ENCODE measurements at places on chromosomes 4 and X.
A peak's percentile ranks its signal among the peaks of the same experiment; 100 is the strongest.

DNA sequence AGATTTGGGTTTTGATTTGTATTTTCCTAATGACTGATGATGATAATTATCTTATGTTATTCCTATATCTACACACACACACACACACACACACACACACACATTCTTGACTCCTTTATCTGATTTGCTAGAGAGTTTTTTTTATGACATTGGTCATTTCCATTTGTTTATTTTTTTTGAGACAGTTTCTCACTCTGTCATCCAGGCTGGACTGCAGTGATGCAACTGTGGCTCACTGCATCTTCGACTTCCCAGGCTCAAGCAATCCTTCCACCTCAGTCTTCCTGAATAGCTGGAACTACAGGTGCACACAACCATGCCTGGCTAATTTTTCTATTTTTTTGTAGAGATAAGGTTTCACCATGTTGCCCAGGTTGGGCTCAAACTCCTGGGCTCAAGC, 6.7 kb downstream of the ZNF81 start:
- DNase-seq, result no peak

DNA sequence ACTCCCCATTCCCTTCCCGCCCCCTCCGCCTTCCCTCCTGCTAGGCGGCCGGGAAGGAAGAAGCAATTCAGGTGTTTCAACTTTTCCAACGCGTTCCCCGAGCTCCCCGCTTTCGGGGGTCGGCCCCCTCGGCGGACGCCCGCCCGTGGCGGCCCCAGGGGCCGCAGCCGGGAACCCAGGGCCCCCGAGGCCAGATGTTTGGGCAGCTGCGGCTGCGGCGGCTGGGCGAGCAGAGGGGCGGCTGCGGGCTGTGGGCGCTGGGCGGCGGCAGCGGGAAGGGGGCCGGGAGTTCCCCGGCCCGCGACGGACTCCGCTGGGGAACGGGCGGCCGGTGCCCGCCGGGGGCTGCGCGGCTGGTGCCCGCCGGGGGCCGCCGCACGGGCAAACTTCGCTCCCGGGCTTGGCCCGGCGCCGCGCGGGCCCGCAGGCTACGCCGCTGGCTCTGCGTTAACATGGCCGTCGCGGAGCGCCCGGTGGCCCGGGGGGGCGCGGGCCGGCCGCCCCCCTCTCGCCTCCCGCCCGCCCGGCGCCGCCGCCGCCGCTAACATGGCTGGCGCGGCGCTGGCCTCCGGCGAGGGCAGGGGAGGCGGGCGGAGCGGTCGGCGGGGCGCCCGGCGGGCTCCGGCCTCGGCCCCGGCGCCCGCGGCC, 510 bp downstream of the HMGB3 start:
- DNase-seq, result peak; percentile 54

GRCh38 chr4:168710353-168710946, 213.6 kb downstream of the PALLD start:
- DNase-seq, result peak; percentile 56

DNA sequence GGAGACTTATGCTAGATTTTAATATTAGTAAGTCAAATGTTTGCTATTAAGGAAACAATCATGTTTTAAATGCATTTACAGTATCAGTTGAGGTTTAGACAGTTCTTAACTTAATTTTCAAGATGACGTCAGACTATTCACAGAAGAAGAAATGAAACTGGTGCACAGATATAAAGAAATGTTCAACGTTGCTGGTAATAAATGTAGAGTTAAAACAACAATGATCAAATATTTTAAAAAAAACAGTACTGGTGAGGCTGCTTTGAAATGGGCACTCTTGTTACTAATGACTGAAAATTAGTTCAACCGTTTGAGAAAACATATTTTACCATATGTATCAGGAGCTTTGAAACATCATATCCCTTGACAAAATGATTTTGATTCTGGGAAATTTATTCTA, 44.2 kb downstream of the ABHD18 start:
- no peak for DNase-seq

DNA sequence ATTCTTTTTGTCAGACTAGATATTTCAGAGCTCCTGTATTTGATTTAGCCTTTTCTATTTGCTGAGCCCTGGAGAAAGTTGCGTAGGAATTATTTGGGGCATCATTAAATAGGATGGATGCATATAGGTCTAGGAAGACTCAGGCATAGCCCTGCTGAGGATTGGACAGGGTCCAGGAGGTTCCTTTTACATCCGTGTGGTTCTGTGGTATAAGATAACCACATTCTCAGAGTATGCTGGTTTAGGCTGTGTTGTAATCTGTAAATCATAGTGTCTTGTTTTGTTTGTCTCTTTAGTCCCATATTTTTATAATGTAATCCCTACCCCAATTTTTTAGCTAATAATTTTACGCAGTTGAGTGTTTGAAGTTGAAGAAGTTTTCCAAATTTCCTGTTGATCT, 513.7 kb downstream of the RPA4 start:
- DNase-seq, result no peak

DNA sequence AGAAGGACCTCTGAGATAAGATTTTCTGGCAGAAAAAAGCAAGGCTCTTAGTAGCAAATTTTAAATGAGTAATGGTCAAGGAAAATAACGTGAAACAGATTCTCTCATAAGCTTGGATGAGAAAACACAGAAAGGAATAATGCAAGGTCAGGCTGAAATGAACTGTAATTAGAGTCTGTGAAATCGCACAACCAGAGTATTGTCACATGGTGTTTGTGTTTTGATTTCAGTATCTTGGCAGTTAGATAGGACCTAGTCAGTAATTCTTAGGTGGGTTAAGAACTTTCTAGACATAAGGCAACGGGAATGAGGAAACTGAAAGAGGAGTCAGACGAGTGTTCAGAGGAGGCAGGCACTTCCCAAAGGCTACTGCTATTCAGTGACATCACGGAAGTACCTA, 34.6 kb downstream of the LIMCH1 start:
- no peak for DNase-seq

DNA sequence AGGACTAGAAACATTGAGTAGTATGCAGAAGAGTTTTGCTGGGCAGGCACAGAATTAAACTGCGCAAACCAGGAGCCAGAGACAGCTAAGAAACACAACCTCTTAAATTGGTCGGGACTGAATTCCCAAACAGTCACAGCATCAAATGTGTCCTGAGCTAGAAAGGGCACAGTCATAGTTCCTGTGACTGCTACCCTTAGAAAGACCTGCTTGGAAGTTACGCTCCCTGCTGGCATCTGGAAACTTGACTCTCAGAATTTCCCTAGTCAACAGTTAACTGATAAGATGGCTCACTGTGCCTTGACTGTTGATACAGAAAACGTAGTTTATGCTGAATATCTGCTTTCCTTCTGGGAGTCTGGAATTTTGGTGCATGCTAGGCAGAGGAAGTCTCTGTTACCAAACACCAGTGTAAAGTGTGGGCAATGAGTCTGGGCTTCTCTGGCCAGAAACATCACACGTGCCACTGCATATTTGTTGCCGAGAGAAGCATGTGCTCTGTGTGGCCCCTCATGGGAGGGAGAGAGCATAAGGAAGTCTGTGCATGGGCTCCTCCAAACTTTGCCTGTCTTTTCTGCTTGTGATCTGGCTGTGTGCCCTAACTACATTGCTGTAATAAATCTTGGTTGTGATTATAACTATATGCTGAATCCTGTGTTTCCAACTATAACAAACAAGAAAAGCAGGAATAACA, 11.6 kb upstream of the EOLA2 start:
- no peak for DNase-seq

DNA sequence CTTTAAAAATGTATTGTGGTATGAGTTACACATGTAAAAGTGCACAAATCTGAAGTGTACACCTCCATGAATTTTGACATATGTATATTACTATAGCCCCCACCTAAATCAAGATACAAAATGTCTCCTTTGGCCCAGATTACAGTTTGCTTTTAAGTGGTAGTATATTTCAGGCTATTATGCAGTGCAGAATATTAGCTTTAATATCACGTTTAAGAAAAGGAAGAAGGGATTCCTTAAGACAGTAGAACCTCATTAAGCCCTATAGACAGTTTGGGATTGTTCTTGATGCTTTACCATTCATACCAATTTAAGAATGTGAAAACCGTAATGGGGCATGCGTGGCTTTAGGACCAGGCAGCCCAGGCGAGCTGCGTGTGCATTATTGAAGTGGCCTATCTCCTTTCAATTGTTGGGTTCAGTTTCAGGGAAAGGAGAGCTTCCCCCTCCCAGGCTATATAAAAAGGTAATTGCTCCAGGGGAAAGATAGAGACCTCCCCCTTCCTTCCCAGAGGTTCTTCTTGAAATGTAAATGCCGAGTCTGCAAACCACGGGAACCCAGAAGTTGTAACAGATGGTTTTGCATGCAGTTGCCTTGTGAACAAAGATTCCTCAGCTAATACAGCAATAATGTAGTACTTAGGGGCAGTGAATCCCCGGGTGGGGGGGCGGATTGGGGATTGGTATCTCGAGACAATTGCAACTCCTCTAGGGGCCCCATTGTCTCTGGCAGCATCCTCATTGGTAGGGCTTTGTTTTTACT, 106.1 kb downstream of the UCHL1 start:
- peak; percentile 56 for DNase-seq

DNA sequence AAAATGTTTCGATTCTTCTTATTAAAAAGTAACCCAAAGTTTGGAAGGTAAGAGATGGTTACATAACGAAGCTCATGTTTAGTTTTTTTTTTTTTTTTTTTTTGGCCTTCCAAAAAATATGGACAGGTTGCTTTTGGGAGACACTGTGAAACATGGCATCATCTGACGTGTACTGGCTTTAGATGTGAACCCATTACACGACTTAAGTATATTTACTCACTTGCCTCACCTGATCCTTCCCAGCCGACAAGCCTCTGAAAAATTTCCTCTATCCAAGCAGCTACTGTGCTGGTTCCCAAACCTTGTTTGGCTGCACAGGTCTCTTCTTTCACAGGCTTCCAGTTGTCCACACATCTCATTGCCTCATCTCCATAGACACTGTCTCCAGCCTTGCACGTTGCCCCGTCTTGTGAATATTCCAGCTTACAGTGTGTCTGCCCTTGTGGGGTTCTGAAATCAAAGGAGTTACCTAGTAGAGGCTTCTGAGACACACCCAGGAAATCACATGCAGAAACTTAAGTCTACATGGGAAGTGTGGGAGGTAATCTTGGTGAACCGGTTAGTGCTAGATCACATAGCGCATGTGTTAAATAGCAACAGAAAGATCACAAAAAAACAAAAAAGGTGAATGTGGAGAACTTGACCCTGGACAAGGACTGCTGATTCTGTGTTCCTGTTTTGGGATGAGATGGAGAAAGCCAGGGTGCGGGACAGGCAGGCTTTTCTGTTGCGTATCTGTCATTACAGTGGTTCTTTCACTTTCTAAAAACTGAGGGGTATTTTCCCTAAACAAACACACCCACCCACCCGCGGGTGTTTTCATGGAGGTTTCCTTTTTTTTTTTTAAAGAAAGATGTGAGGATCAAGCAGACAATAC, 328.6 kb downstream of the ARHGAP10 start:
- no peak for DNase-seq

DNA sequence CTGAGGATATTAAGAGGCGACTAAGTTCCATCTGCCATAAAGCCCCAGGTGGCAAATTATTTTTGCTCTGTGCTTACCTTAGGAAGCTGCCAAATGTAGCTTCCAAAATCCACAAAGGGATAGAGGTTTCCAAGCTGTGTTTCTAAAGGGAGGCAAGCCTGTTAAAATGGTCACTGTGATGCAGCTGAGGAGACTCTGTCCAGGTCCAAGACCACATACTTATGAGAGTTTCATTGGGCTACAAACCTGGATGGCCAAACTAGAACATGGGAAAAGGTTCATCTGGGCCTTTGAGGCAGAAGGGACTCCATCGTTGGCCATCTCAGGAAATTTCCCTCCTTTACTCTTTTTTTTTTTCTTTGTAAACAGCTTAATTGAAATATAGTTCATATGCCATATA, 306.9 kb upstream of the FGF13 start:
- DNase-seq, result no peak

DNA sequence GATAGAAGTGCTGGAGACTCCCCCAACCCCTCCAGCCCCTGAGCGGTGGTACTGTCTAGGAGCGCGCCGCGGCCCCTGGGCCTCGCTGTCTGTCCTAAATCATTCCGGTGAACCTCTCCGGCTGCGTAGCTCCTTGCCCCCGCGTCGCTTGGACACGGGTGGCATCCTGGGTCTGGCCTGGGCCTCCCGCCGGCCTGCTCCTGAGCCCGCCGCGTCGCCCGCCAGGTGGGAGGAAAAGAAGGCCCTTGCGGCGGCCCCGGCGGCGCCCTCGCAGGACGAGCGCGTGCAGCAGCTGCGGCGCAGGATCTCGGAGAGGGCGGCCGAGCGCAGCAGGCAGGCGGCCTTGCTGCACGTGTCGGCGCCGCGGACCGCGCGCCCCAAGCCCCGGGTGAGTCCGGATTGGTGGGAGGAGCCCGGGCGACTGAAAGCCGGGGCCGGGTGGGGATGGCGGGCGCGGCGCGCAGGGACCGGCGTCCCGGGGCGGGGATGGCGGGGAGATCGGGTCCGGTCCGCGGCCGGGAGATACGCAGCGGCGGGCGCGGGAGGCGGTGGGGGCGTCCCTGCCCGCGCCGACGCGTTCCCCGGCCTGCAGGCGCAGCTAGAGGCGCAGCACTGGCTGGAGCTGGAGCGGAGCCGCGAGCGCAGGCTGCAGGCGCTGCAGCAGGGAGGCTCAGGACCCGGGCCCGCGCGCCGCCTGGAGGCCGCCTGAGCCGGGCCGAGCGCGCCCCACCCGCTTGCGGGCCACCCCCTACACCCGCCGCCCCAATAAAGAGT, 6.5 kb upstream of the RNF4 start:
- DNase-seq, result peak; percentile 83

- DNase-seq, result no peak
Measured at GRCh38 chr4:66328803-66329574, 658.7 kb upstream of the EPHA5 start.

DNA sequence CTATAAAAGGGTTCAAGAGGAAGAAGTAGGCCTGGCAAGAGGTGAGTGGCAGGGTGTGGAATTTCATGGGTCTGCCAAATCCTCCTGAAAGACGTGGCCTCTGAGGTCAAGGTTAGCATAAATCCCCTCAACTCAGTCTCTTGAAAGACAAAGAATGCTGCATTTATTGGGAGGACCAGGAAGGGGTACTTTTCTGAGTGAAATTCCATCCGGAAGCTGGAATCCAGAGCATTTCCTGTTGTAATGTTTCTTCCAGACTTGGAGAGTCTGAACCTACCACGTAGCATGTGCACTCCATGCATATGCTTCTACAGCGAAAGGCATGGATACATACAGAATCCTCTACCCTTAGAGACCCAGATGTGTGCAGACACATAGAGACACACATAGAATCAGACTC, 13.4 kb upstream of the FGD1 start:
- DNase-seq, result no peak

DNA sequence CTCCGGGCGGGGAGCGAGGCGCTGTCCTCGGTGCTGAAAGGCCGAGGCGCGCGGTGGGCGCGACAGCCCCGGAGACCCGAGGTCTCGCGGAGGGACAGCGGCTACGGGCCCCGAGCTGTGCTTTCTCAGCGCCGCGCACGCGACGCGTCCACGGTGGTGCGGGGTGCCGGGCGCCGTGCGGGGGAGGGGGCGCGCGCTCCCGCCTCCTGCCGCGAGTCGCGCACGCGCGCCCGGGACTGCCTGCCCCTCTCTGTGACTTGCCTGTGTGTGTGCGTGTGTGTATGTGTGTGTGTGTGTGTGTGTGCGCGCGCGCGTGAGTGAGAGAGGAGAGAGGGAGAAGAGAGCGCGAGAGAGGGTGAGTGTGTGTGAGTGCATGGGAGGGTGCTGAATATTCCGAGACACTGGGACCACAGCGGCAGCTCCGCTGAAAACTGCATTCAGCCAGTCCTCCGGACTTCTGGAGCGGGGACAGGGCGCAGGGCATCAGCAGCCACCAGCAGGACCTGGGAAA, at the start of gene GRIA2:
GRIA2 (plus strand) TSS at position 358 of the 511 bp plus-strand sequence. CDS start 315 bp downstream, outside the sequence.
- DNase-seq, result peak; percentile 91

- DNase-seq, result no peak
Measured at GRCh38 chrX:153953892-153954557, 9.6 kb upstream of the RENBP start.
